Activated T-cell treated with anti-CD3 and anti-CD28 coated beads, Interleukin-2, amount 50 U/mL, for 72 hours (primary cell): ENCODE measurements at places on chromosomes 13 and 19.

- no peak for DNase-seq
Measured at GRCh38 chr13:30446126-30446500, 19.6 kb downstream of the HMGB1 start.

- no peak for DNase-seq
Measured at GRCh38 chr13:28743020-28743419, 24.2 kb upstream of the SLC46A3 start.

GRCh38 chr19:50939596-50939995, 13.2 kb downstream of the KLK5 start:
- no peak for DNase-seq

DNA sequence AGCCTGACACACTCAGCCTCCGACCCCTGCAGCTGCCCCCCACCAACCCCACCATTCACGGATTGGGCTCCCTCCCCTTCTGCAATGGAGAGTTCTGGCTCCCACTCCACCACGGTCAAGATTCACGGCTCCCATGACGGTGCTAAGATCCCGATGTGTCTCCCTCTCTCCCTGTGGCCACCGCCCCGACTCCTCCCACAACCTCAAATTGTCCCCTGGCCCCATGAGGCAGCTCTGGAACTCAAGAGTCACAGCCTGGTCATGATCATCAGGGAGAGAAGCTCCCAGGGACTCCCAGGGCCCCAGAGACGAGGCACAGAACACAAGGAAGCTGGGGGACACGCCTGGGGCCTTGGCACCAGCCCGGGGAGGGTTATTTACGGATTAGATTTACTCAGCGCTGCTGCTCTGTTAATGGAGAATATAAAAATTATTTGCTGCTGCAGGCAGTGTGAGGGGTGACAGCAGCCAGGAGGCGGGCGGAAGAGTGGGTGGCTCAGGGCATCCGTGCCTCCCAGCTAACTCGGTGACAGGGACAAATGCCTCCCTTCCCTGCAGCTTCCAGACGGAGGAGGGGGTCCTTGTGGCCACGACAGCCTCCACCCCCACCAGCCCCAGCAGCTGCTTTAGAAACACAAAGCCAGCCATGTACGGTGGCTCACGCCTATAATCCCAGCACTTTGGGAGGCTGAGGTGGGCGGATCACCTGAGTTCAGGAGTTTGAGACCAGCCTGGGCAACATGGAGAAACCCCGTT, 184.2 kb downstream of the PTPRS start:
- no peak for DNase-seq

GRCh38 chr19:40607311-40608239, 6.4 kb downstream of the LTBP4 start:
- no peak for DNase-seq

DNA sequence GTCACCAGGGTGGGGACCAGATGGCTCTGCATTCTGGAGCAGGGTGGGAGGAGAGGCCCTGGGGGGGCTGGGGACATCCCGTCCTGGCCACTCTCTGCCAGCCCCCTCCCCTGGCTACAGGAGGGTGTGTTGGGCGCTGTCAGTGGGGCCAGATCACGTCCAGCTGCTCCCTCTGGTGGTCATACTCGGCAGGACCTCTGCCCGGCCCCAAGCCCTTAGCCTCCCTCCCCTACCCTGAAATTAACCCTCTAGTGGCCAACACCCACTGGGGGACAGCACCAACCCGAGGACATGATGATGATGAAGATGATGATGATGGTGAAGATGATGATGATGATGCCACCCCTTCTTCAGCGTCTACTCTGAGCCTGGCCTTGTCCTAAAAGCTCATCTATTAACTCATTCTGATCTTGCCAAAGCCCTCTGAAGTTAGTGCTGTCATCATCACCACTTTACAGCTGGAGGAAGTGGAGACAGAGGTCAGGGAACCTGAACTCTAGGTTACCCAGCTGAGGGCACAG, 590 bp upstream of the LGI4 start:
- DNase-seq = peak; percentile 80

- no peak for DNase-seq
Measured at GRCh38 chr13:29514720-29515310, 80.7 kb downstream of the SLC7A1 start.

DNA sequence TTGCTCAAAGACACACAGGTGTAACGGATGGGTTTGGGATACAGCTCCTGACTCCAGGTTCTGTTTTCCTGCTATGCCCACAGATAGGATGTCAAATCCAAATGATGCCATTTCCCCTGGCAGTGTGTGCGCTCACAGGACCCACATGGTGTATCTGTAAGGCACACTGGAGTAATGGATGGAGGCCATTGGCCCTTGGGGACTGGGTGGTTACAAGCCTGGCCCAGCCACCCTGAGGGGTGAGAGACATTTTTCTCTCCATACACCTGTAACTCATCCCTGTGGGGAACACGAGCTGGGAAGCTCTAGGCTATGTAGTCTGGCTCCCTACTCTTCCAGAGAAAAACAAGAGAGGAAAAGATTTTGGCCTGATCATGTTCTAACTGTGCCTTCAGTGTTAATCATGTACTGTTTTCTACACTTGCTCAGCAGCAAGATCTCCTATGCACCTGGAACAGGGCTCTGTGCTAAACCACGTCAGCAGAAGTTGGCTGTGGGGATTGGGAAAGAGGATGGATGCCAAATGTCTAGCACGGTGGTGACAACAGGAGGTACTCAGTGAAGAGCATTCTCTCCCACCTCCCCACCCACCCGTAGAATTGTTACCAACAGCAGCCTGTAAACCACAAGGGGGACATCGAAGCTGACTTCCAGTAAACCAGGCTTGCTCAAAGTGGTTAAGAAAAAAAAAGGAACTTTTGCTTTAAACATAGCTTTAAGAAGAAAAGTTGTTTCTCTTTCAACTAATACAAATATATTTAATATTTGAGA, 237.0 kb downstream of the LACC1 start:
- no peak for DNase-seq
